ENCODE measurements at places on chromosomes 16 and 17.

DNA sequence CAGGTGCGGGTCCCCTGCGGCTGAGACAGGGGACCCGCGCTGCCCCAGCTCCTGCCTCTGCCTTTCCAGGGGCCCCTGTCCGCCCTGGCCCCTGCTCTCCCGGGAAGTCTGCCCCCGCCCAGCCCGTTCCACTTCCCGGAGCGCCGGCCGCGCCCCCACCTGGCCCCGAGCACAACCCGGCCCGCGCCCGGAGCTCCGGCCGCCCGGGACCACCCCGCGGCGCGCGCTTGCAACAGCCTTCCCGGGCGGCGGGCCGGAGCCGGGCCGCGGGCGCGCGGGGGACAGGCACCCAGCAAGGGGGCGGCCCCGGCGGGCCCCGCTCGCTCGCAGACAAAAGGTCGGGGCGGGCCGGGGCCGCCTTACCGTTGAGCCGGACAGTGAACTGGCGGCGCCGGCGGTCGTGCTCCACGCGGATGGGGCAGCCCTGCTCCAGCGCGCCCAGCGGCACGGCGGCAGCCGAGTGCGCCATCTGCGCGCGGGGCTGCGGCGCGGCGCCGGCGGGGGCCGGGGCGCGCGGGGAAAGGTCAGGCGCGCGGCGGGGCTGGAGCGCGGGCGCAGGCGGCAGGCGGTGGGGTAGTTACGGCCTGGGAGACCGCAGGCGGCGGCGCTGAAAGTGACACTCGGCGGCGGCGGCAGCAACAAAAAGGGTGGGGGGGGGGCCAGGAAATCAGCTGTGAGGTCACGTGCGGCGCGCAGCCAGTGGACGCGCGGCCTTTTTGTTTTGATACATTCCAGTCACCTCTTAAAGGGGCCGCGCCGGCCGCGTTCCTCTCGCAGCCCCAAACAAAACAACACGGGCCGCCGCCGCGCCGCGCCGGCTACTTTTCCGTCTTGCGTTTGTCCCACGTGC lies at the start of gene NATD1:
Gene NATD1 (minus strand): TSS at position 615 of the 850 bp plus-strand sequence. CDS start 146 bp downstream, at position 469.
- peak; percentile 92 for DNase-seq

DNA sequence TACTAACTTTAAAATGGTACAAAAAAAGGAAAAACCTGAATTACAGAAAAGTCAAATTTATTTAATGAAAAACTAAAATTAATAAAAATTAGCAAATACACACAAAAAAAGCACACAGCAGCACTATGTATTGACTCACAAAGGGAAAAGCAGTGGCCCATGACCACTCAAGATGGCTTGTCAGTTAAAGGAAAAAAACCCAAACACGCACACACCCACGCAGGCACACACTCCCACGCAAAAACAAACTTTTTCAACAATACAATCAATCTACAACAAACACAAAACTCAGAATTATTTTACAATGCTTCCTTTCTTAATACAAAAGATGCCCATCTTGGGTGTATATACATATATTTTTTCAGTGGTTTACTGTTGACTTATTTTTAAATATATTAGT lies 24.2 kb downstream of the SIAH1 start:
- no peak for DNase-seq

- no peak for DNase-seq
Observed at GRCh38 chr16:55706739-55707384, 51.1 kb downstream of the SLC6A2 start.

DNA sequence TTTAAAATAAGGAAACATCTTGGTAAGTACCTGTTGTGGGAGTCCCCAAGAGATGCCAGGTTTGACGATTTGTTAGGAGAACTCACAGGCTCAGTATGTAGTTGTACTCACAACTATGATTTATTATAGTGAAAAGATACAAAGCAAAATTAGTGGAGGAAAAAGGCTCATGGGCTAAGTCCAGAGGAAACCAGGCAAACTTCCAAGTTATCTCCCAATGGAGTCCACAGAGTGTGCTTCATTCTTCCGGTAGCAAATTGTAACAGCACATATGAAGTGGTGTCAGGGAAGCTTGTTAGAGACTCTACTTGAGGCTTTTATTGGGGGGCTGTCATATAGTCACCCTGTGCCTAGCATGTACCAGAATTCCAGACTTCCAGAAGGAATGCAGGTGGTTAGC lies 2.3 kb downstream of the DDX19A start:
- no peak for DNase-seq

DNA sequence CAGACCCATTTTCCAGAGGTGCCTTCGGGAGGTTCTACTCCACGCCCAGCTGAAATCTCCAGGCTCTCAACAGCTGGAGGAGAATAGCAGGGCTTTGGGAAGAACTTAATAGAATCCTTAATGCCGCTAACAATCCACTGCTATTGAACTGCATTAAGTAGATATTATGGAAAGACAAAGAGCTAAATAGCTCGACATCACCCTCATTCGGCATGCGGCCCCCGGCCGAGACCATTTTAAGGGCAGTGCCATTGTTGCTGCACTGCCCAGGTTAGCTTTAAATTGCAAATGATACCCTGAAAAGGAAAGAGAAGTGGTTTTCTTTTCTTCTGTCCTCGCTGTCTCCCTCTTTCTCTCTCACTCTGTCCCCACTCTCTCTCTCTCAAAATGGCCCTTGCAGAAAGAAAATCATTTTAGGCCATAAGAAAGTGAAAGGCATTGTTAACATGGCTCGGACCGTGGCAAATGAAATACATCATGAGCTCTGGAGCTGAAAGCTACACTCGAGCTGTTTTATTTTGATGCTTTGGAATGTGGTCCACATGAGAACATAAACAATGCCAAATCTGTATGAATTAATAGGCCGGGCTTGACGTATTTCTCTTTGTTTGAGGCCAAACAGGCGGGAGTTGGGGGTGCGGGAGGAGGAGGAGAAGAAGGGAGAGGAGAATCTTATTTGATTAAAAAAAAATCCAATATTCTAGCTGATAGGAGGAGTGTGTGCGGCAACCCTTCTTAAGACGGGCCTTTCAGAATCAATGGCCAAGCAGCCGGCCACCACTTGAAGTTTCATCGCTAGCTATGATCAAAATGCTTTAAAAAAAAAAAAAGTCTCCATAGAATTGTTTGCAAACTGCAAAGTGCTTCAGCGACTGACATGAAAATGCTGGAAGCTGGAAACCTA lies 298.8 kb upstream of the IRX3 start:
- DNase-seq = no peak

DNA sequence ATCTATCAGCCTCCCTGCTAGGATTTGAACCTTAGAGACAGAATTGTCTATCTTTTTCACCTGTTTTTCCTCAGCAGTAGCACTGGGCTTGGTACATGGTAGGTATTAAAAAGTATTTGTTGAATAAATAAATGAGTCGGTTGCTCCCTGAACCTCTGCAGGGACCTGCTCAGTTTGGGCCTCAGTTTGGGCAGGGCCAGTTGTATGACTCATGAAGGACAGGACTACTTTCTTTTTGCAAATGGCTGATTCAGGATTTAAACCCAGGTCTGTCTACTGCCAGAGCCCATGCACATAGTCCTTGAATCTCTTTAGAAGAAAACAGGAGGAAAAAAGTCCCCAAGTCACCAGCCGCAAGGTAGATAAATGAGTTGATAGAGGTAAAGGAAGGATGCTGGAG lies 3.1 kb downstream of the MMP2 start:
- DNase-seq = peak; percentile 50

- DNase-seq = peak; percentile 78
Observed at GRCh38 chr16:29820271-29820701, at the start of gene MVP. MVP (plus strand) TSS chr16:29820462; CDS start chr16:29830550, 10,088 bp downstream.
